ENCODE measurements at places on chromosomes 6 and 20. TPM values are rescaled to one million over a fixed set of nuclear protein-coding genes. Genes with fewer than 3 reads are reported as not detected.

- H3K4me1 ChIP-seq, result peaks cover 3% of the 10 kb centered on the region
- peak overlapping the region; percentile 34 for H3K4me3 ChIP-seq
- no peak for DNase-seq
- no peaks in the 10 kb centered on the region for H3K36me3 ChIP-seq
- no peaks in the 10 kb centered on the region for H3K27me3 ChIP-seq
- peak overlapping the region; percentile 88 for H3K27ac ChIP-seq
Observed at GRCh38 chr20:21125072-21125848, 622 bp upstream of the KIZ start.

Gene HLA-DPB1
- 194 TPM for total RNA-seq

GRCh38 chr6:105401247-105402089, 1.4 kb downstream of the PREP start:
- peak overlapping the region; percentile 98 for H3K4me3 ChIP-seq
- no peak for DNase-seq
- no peaks in the 10 kb centered on the region for H3K27me3 ChIP-seq
- peaks cover 2% of the 10 kb centered on the region for H3K36me3 ChIP-seq
- no peak overlapping the region for H3K27ac ChIP-seq
- H3K4me1 ChIP-seq, result peaks cover 34% of the 10 kb centered on the region

DNA sequence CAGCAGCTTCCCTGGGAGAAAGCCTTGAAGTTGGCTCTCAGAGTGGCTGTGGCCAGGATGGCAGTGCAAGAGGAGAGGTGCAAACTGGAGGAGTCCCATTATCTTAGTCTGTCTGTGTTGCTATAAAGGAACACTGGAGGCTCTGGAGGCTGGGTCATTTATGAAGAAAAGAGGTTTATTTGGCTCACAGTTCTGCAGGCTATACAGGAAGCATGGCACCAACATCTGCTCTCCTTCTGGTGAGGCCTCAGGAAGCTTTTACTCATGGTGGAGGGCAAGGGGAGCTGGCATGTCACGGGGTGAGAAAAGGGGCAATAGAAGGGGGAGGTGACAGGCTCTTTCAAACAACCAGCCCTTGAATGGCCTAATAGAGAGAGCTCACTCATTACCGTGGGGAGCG, 47.1 kb downstream of the PSMG4 start:
- no peak overlapping the region for H3K27ac ChIP-seq
- no peaks in the 10 kb centered on the region for H3K36me3 ChIP-seq
- no peak for DNase-seq
- H3K27me3 ChIP-seq, result no peaks in the 10 kb centered on the region
- no peaks in the 10 kb centered on the region for H3K4me1 ChIP-seq

Gene MTFR2
- total RNA-seq, result 1.1 TPM

DNA sequence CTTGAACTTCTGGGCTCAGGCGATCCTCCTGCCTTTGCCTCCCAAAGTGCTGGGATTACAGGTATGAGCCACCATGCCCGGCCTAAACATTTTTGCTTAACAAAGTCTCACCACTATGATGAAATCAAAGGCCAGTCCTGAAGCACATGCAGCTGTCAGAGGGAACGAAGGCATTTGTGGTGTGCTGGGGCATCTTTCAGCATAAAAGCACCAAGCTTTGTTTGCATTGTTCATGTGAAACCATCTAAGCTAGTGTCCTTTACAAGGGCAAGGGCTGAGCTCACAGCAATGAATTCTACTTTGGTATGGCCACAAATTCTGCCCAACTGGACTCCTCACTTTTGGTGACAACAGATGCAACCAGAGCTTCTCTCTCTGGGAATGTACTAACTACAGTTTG, 66.8 kb downstream of the ZFP64 start:
- no peak overlapping the region for H3K27ac ChIP-seq
- H3K36me3 ChIP-seq, result no peaks in the 10 kb centered on the region
- H3K4me3 ChIP-seq, result no peak overlapping the region
- DNase-seq, result no peak

Gene RAET1G
- not detected for total RNA-seq

Gene PNLDC1
- total RNA-seq, result not detected

Measured in upper lobe of left lung (tissue), 6 donors.